ENCODE measurements at places on chromosomes 4 and X.

GRCh38 chrX:132634521-132634920 lies 145.7 kb upstream of the MBNL3 start:
- no peak for DNase-seq

DNA sequence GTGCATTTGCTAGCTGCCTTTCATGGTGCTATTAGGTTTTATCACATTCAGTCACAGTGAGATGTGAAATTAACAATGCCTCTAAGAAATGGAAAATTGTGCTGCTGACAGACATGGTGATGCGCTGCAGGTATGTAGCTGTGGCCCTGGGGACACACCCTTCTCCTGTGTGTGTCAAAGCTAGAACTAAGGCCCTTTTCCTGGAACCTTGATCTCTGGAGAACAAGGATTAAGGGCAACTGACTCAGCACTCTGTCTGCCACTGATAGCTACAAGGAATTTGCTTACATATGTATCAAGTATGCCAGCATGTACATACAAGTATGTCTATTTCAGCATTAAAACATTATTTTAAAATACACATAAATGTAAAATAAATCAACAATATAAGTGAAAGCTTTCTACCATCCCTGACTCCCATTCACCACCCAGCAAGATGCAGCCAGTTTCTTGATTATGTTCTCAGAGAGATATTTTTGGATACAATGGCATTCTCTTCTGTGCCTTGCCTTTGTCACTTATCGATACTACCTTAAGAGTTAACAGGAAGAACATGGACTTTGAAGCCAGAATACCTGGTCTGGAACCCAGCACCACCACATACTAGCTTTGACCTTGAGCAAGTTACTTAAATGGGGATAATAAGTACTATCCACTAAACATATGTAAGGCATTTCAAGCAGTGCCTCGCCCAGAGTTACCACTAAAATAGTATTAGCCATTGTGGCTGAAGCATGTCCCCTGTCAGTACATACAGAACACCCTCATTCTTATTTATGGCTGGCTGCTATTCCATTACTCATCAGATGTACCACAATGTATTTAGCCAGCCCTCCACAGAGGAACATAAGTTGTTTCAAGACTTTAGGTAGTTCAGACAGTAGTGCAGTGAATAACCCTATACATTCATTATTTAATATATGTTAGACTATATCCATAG lies 68.5 kb downstream of the NPNT start:
- DNase-seq, result no peak

- DNase-seq, result no peak
Observed at GRCh38 chr4:148883891-148884290, 441.7 kb upstream of the NR3C2 start.

DNA sequence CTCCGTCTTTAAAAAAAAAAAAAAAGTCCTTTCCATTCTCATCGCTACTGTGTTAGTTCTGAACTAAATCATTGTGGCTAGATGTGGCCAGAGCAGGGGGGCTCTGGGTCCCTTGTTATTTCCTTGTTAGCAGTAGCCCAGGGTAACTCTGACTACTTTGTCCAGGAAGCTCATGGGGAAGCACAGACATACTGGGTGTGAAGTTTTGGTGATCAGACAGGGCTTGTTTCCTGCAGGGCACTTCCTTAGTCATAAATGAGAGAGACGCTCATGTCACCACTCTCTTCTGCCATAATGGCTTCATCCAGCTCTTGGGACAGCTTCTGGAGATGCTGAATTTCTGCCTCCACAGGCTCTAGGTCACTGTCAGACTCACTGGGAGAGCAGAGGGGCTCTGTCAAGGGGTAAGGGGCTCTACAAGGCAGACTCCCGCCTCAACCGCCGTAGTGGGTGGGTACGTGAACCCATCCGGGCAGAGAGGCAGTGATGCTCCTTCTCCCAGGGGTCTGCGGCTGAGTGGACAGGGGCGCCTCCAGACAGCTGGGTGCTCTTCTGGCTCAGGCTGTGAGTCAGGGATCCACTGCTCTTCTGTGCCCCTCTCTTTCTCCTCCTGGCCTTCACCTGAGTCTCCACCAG lies 12.9 kb downstream of the STIM2 start:
- DNase-seq, result no peak

DNA sequence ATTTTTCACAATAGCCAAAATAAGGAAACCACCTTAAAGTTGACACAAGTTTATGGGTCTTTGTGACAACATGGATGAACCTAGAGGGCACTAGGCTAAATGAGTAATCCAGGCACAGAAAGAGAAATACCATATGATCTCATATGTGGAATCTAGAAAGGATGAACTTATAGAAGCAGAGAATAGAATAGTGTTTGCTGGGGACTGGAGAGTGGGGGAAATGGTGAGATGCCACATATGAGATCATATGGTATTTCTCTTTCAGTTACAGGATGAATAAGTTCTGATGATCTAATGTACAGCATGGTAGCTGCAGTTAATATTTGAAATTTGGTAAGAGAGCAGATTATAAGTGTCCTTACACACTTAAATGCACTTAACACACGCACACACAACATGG lies 35.9 kb downstream of the F8A2 start:
- DNase-seq, result no peak

DNA sequence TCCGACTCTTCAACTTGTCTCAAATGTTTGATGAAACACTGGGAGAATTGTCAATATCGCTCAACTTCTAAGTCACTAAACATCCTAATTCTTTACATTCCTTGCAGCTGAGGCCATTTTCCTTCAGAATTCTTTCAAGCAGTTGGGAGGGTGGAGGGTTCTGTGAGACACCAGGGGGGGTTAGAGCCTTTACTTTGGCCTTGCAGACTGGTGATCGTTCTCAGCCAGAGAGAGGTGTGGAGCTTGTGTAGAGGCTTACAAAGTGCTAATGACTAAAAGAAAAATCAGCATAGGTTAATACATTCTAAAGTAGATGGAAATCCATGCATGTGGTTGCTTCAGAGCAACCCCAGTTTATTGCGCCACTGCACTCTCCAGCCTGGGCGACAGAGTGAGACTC lies 21.3 kb upstream of the SOX3 start:
- no peak for DNase-seq

GRCh38 chr4:159566786-159567185 lies 463.9 kb downstream of the RAPGEF2 start:
- no peak for DNase-seq

- no peak for DNase-seq
Observed at GRCh38 chr4:53932796-53933610, 131.4 kb downstream of the CHIC2 start.

GRCh38 chr4:89196056-89196674 lies 84.8 kb downstream of the TIGD2 start:
- DNase-seq, result no peak

DNA sequence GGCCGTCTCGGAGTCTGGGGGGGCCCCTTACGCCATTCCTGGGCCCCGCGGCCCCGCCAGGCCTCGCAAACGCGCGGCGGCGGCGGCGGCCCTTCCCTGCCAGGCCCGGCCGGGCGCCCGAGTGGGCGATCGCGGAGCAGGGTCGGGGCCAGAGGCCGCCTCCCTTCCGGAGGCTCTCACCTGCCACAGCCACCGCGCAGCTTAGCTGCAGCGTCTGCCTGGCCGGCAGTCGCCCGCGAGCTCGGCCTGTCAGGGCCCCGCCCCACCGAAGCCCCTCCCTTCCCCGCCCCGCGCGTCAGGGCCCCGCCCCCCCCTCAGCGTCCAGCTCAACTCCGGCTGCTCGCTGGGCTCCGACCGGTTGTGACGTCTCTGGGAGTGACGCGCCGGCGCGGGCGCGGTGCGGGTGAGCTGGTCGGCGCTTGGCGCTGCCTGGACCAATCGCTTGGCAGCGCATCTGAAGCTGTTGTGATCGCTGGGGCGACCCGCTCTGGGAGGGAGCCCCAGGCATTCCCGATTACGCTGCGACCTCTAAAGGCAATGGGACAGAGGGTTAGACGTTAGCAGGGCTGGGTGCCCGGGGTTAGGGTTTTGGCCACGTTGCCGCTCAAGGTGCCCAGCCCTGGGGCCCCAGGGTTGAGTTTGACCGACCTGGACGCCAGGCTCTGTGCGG lies at the start of gene SLC10A3:
Gene SLC10A3, minus strand, starts transcription at position 216 of the 670 bp plus-strand sequence. CDS start 1,689 bp downstream, outside the sequence.
- DNase-seq, result peak; percentile 69

DNA sequence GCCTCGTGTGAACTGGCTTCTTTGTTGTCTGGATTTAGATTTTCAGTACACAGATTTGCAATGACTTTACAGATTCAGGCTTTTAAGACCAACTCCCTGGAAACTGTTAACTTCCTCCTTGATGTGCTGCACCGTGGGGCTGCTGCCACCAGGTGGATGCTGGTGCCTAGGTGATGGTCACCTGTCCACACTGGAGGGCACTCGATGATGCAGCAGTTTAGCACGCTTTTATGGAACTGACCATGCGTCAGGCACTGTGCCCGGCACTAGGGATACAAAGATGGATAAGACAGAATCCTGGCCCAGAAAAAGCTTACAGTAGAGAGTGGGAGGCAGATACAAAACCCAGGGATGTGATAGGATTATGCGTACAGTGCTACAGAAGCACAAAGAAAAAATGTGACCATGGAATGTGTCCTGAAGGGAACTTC lies 180.7 kb downstream of the CEP135 start:
- DNase-seq, result no peak

DNA sequence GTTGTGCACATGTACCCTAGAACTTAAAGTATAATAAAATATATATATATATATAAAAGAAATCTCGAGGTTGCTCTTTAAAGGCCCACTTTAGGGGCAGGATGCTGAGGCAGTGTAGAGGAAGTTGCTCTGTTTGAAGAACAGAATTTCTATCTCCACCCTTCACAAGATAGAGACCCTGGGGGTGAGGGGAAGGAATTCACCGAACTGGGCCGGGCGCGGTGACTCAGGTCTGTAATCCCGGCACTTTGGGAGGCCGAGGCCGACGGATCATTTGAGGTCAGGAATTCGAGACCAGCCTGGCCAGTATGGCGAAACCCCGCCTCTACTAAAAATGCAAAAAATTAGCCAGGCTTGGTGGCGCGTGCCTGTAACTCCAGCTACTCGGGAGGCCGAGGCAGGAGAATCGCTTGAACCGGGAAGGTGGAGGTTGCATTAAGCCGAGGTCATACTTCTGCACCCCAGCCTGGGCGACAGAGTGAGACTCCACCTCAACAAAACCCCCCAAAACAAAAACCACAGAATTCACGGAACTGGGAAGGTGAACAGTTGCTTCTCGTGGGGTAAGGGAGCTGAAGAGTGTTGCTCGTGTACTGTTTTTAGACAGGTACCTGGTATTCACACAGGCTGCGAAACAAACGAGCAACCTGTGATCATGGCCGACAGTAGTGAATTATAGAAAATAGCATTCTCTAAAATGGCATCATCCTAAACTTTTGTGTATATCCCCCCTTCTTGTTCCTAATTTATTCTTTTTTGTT lies 6.2 kb downstream of the PLAC8 start:
- DNase-seq, result no peak

DNA sequence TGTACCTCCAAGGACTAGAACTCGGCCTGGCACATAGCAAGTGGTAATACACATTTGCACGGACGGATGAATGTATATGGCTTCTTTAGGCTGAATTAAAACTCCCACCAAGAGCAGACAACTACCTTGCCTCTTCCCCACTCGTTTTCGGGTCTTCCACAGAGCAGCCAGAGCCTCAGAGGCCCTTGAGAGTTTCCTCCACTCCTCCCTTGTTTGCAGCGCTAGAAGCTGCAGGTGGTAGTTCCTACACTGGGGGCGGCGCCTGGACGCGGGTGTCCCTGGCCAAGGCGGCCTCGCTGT lies 10.2 kb upstream of the INTU start:
- DNase-seq, result no peak

DNA sequence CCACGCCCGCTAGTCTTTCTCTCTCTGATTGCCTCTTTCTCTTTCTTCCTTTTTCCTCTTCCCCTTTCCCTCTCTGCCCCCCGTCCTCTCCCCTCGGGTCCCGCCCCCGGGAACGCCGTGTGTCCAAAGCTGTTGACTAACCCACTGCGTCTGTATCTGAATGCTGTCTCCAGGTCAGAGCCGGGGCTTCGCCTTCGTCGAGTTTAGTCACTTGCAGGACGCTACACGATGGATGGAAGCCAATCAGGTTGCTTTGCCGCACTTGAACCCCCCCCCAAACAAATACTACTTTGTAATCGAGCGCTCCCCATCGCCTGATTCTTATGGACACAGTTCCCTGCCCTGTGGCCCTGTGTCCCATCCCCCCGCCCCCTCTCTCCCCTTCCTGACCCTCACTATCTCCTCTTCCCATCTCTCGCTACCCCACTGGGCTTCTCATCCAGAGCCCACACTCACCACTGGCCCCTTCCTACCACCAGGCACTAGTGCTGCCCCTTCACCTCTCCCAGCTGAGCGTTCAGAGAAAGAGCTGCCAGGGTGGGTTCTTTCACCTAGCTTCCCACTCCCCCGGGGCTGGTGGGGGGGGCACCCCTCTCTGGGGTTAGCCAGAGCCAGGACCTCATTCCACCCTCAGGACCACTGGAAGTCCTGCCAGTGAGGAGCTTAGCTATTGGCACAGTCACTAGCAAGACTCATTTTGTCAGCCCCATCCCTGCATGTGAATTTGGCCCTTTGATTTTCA lies 18.6 kb upstream of the UBA1 start:
- no peak for DNase-seq

DNA sequence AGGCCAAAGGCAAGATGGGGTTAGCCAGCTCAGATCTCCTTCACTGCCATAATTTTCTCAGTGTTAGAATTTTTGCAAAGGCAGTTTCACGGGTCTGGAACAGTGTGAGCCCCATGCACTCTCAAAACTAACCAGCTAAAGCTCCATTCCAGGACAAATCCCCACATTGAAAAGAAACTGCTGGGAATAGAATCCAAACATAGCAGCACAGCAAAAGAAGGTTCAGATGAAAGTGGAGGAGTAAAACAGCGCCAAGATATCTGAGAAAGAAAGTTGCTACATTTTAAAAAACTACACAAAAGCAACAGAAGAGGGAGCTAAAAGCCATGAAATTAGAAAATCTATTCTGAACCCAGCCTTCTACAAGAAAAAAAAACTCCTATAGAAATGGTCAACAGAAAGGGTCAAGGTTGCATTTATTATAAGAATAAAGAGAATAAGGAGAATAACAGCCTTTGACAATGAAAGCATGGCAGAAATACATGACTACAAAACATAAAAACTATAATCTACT lies 39.6 kb upstream of the SLC7A3 start:
- DNase-seq, result no peak

DNA sequence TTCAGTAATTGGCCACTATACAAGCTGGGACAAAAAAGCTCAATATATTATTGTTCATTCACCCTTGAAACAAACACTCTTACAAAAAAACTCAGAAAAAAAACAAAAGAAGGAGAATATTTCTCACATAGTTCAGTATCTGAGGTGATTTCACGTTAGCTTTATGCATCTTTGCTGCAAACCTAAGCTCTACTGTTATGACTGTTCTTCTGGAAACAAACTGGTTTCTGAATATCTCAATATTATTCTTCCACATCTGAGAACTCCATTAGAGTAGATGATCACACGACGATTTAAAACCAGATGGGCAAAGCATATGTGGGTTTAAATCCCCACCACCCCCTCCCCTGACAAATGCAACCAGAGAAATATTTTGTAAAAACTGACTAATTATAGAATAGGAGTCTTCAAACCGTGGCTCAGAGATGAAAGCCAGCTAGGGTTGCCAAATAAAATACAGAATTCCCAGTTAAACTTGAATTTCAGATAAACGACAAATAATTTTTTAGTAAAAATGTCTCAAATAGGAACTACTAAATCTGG lies 182.0 kb upstream of the FAM241A start:
- DNase-seq, result no peak

GRCh38 chr4:83454686-83455085 lies 937 bp downstream of the HELQ start:
- no peak for DNase-seq

All from iPS DF 19.7 (cell line).